CD8-positive, alpha-beta T cell (primary cell): ENCODE measurements at places on chromosomes 2 and 18.

- DNase-seq = no peak
Measured at GRCh38 chr2:215876139-215876936, 137.0 kb downstream of the MREG start.

DNA sequence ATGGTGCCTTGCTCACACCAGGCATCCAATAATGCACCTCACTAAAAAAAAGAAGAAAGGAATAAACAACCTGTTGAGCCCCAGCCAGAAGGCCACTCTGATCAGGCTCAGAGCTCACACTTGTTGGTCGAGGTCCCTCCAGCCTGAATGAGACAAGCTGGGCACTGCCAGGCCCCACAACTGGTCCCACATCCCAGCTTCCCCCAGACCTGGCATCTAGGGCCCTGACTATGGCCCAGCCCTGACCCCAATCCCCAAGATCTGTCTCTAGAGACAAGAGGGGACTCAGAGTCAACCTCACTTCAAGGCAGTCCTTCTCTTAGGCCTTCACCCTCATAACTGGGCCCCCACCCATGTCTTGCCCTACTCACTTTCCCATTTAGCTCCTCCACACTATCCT, 22.4 kb downstream of the TEX51 start:
- DNase-seq = no peak

- DNase-seq = no peak
Measured at GRCh38 chr2:151205571-151205970, 56.1 kb downstream of the RBM43 start.

- DNase-seq = no peak
Measured at GRCh38 chr2:64888591-64889309, 100.4 kb upstream of the SLC1A4 start.

GRCh38 chr18:53283708-53284107, 940.8 kb downstream of the MBD2 start:
- no peak for DNase-seq

GRCh38 chr2:141534666-141535362, 596.0 kb downstream of the LRP1B start:
- DNase-seq = no peak

DNA sequence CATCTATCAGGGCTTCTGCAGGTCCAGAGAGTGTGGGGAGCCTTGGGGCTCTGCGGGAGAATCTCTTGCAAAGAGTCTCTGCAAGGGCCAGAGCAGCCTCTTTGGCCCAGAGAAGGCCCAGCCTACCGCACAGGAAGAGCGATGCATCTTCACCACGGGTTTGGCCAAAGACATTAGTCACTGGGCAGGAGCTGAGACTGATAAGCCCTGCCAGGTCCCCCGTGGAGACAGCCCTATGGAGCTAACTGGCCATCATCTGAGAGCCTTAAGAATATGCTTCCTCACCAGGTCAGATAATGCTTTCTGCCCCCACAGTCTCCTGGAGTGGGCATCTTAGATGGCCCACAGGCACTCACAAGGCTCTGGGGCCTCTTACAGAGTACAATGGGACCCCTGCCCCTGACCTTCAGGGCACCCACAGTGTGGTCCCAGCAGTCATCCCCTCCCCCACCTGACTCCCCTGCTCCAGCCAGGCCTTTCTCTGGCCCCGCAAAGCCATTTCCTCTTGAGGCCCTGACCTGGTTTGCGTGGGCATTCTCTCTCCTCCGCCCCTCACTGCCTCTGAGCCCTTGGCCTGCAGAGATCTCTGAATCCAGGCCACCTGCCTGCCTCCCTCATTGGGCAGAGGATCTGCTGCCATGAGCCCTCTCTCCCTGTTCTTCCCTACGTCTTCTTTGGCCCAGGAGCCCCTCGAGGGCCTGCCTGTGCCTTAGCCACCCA, 31.9 kb upstream of the MAPRE3 start:
- no peak for DNase-seq

GRCh38 chr2:35391736-35392442, 963.7 kb upstream of the CRIM1 start:
- no peak for DNase-seq

DNA sequence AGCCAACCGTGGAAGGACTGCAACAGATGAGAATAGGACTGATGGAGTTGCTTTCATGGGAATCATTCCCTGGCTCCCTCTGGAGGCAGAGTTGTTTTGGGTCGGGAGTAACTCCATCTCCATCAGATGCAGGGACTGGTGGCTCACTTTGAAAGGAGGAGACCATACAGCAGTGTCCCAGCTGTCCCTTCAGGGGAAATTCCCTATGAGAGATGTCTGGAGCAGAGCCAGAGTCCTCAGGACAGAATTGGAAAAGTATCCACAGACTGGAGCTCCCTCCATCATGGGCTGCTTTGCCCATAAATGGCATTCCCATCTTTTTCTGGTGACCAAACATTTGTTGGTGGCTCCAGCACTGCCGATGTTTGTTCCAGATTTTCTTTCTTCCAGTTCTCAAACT, 144.3 kb downstream of the NCK2 start:
- DNase-seq = no peak

DNA sequence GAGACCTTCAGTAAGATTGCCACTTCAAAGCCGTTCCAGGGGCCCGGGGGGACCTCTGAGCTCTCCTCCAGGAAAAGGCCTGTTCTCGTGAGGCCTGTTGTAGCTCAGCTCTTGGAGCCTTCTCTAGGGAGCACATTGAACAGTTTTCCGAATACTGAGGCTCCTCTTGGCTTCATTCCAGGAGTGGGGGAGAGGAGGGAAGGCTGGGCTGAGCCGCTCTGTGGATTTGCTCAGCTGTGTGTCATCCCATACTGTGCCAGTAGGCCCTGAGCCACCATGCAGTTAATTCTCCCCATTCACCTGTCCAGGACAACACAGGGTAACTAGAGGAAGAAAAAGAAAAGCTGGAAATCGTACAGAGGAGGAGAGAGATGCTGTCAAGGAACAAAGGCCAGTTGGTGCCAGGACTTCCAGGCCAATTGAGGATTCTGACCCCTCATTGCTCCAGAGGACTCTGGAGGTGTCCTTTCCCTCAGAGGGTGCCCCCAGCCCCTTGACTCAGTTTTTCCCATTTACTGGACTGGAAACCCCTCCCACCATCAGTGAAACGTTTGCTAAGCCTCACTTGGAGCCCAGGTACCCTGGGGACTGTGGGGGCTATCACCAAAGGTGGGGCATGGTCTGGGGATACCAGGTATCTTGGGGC, 41.4 kb downstream of the HS1BP3 start:
- DNase-seq = no peak

DNA sequence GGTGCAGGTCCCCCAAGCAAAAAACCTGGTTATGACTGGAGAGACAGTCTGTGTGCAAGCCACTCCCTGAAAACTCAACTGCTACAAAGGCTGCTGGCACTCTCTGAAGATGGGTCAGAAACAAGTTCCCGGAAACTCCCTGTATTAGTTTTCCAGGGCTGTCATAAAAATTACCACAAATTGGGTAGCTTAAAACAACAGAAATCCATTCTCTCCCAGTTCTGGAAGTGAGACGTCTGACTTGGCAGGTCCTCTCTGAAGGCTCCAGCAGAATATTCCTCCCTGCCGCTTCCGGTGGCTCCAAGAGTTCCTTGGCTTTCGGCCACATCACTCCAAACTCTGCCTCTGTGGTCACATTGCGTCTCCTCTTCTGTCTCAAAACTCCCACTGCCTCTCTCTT, 30.1 kb upstream of the SERPINE2 start:
- DNase-seq = no peak

GRCh38 chr2:27856956-27857355, 33.2 kb downstream of the RBKS start:
- DNase-seq = no peak

GRCh38 chr2:207676827-207677354, 34.5 kb upstream of the CCNYL1 start:
- no peak for DNase-seq

GRCh38 chr18:55419947-55420664, 167.9 kb downstream of the TCF4 start:
- no peak for DNase-seq

- DNase-seq = no peak
Measured at GRCh38 chr18:2201036-2201600, 370.2 kb downstream of the METTL4 start.

DNA sequence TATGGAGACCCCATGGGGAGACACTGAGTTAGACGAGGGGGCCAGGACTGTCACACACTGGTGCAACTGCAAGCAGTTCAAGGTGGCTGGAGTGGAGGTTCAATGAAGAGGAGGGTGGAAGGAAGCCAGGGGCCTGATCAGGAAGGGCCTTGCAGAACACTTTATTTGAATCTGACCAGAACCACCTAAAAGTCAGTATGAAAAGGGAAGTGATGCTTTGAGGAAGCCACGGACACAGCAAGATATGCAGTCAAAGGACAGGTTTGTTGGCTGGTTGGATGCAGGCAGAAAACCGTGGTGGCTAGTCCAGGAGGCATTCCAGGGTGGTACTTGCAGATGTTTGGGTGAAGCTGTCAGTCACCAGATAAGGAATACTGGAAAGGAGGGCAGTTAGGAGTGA, 3.5 kb upstream of the FAM124B start:
- DNase-seq = no peak

- DNase-seq = no peak
Measured at GRCh38 chr18:27652480-27653121, 467.5 kb upstream of the CHST9 start.

DNA sequence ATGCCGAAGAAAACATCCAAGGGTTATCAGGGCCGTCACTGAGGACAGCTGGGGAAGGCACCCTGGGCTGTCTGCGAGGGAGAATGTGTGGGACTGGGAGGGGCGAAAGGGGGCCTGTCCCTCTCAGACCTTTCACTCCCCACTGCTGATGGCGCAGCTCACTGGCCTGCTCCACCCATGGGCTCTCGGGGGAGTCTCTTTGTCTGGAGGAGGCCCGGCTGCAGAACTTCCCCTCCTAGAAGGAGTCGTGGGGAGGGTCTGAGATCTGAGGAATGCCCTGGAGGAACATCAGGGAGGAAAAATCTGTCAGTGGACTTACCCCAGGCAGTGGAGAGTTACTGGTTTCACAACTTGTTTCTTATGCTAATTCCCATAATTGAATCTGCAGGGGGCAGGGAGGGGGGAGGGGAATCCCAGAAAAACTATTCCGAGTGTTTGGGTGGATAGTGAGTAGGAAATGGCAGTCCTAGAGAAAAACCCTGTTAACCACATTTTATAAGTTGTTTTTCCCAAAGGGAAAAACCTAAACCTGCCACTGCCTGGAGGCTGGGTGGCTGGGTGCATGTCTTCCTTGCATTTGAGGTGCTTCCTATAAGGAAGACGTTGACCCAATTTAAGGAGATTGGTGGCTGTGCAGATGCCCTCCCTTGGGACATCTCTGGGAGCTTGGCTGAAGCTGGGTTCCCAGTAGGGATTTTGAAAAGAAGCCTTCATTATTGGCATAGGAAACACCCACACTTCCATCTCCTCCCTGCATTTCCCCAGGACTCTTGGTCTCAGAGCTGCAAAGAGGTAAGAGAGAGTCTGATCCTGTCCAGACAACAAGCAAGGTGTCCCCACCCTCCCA, 11.7 kb upstream of the SEMA4C start:
- DNase-seq = no peak

- DNase-seq = no peak
Measured at GRCh38 chr2:28552045-28552823, 56.4 kb downstream of the PLB1 start.

DNA sequence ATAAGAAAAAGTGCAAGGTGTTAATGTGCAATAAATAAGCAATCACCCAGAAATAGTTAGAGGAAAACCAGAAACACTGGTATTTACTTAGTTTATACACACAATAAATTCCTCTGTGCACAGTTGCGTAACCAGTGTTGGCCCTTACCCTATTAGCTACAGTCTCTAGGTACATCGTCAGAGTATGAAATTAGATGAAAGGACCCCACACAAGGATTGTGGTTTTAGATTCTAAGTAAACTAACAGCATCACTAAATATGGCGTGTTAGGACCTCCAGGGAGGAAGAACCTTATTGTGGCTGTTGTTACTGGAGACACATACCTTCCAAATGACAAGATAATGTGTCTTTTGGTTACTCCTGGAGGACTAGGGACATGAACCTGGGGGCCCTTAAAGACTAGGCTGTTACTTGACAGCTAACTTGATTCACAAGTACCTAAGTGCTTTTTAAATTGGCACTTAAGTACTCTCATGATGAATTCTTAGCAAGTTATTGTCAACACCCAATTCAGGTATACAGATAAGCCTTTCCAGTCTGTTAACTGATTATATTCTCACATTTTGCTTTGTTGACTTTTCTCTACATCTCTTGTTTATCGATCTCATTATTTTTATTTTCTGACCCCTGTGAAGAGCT, 115.3 kb downstream of the FEZ2 start:
- no peak for DNase-seq

DNA sequence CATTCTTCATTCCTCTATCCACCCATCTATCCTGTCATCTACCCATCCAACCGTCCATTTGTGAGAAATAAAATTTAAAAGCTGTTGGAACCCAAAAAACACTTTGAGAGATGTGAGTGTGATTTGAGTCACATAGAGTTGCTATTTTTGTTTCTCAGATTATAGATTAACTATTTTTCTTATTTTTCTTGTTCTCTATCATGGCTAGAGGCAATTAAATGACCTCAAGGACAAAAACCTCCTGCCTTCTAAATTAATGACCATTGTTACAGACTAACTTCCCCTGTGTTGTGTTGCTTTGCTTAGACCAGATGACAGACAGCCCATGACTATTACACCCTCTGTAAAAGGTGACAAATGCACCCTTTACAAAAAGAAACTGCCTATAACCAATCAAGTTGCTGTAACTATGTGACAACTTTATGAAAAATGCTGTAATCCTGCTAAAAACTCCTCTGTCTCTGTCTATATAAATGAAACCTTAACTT, 207.9 kb upstream of the CXCR4 start:
- no peak for DNase-seq

DNA sequence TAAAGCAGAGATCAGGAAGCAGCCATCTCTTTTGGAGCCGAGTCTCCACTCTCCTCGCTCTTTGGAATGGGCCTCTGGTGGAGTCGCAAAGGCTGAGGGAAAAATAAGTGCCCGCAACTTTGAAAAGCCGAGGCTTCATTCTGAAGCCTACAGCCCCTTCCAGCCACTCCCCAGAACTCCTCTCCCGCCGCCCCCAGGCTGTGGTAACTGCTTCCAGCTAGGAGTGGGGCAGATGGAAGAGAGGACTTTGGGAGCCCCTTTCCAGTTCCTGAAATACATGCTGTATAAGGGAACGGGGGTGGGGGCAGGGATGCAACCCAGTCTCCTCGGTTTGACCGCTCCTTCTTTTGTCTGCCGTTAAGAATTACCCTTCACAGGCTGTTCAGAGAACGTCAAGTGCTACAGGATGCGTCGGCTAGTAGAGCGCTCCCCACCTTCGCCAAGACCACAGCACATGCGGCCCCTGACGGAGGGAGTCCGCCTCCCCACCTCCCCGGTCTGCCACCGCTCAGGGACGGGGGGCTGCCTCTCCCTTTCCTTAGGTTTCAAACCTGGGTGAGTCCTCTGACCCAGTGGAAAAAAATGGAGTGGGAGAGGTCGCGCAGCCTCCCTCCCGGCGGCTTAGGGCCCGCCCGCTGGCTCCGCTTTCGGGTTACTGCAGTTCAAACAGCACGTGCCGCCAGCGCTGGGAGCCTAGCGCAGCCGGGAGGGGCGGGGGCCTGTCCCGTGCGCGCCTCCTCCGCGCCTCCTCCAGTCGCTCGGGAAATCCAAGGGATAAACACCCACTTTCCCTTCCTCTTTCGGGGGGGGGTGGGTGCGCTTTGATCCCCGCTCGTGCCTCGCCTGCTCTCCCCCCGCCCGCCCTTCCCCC, 4.9 kb downstream of the CYP26B1 start:
- no peak for DNase-seq

- no peak for DNase-seq
Measured at GRCh38 chr2:18701981-18702380, 112.6 kb upstream of the NT5C1B start.

- no peak for DNase-seq
Measured at GRCh38 chr2:23122681-23123215, 262.2 kb upstream of the KLHL29 start.
